ENCODE measurements at places on chromosomes 12 and 14.
A peak's percentile ranks its signal among the peaks of the same experiment; 100 is the strongest.

GRCh38 chr12:92574051-92574783, 128.6 kb upstream of the PLEKHG7 start:
- DNase-seq = no peak

DNA sequence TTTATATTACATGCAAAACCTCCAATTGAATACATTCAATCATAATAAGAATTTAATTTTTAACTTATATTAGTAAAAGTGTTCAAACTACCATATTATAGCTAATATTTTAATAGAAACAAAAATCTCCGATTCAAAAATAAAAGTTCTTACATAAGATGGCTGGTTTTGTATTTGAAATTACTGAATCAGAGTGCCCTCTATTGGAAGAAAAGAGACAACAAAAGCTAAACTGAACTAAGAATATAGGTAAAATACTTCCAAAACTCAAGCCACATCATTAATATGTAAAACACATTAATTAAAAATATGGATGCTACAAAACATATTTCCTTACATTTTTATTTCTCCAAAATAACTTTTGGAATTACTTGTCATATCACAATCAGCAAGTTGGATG, 120.3 kb downstream of the GARIN6 start:
- DNase-seq = peak; percentile 3

DNA sequence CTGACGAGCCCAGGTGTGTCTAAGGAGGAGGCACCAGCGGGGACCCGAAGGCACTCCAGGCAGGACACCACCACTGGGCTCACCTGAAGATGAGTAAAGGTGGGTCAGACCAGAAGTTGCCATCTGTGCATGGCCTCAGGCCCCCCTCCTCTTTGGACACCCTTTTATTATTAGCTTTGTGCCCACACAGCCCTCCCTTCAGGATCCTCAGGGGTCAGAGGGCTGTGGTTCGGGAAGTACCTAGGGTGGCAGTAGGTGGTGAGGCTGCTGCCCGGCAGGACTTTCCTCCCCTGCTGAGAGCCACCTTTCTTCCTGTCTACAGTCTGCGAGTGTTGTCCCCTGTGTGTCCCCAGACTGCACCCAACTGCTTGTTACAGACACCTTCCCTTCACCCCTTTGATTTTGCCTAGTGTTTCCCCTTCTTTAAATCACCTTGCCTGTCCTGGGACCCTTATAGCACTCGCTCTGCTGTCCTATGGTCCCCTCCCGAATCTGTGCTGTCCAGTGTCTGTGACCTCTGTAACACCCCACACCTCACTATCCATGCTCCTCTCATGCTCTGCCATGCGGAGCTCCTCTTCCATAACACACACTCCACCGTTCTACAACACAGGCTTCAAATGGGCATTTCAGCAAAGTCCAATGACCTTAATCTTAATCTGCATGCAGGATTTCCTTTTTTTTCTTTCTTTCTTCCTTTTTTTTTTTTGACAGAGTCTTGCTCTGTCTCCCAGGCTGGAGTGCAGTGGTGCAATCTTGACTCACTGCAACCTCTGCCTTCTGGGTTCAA, 25.7 kb downstream of the SOAT2 start:
- no peak for DNase-seq

GRCh38 chr14:104477666-104478380, 101.7 kb upstream of the C14orf180 start:
- DNase-seq = no peak

GRCh38 chr14:86518298-86518697, 988.4 kb downstream of the FLRT2 start:
- DNase-seq = no peak

GRCh38 chr14:101235335-101236103, 325.8 kb upstream of the DIO3 start:
- peak; percentile 79 for DNase-seq

- DNase-seq = no peak
Measured at GRCh38 chr12:117134059-117134458, 34.8 kb upstream of the TESC start.

DNA sequence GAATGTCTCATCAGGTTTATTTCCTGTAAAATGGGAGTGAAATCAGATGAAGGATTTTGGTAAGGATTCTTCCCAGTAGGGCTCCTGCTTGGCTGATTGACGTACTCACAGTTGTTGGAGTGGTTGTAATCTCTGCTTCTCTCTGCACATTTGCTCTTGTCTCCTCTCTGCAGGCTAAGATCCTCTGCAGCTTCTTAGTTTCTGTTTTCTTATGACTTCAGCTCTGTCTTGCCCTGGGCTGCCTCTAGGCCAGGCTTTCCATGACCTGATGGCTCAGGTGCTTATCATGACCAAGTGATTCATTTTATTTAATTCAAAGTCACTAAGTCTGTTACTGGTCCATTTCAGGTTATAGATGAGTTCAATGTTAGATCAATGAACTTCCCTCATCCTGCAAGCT, 394.5 kb upstream of the DDHD1 start:
- no peak for DNase-seq

- no peak for DNase-seq
Measured at GRCh38 chr12:5460817-5461216, 28.9 kb downstream of the NTF3 start.

- DNase-seq = no peak
Measured at GRCh38 chr12:6507102-6507998, 13.4 kb downstream of the NCAPD2 start.

DNA sequence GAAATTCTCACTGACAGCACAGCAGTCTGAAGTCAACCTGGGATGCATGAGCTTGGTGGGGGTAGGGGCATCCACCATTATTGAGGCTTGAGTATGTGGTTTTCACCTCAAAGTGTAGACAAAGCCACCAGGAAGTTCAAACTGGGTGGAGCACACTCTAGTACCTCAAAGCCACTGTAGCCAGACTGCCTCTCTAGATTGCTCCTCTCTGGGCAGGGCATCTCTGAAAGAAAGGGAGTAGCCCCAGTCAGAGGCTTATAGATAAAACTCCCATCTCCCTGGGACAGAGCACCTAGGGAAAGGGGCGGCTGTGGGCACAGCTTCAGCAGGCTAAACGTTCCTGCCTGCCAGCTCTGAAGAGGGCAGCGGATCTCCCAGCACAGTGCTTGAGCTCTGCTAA, 143.0 kb downstream of the KITLG start:
- DNase-seq = no peak

DNA sequence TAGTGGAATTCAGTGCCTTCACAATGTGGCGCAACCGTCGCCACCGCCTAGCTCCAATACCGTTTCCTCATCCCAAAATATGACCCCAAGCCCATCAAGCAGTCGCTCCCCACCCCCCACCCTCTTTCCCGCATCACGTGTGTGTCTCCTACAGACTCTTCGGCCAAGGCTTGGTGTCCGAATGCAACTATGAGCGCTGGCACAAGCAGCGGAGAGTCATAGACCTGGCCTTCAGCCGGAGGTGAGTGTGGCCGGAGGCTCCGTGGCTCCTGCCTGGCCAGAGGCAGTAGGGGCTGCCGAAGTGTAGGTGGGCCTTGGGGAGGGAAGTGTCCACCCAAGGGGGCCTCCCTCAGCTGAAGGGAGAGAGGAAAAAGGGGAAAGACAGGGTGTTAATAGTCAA, 15.8 kb downstream of the CYP46A1 start:
- no peak for DNase-seq

DNA sequence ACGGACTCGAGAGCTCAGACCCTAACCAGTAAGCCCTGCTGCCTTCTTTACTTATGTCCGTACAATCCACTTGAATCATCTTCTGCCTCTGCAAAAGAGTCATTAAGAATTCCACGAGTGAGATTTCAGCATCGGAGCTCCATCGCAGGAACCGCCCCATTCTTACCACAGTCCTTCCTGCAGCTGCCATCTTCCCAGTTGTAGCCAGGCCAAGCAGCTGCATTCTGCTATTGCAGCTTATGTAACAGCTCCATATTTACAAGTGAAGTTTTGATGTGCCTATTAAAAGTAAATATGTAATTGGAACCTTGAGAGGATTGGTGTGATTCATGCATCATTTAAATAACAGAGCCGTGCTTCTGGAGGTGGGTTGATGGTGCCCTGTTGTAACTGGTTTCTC, 157.4 kb downstream of the KICS2 start:
- DNase-seq = no peak

GRCh38 chr12:98471085-98471484, 44.3 kb upstream of the TMPO start:
- DNase-seq = no peak

- DNase-seq = no peak
Measured at GRCh38 chr14:20334017-20334416, 938 bp upstream of the CCNB1IP1 start.

DNA sequence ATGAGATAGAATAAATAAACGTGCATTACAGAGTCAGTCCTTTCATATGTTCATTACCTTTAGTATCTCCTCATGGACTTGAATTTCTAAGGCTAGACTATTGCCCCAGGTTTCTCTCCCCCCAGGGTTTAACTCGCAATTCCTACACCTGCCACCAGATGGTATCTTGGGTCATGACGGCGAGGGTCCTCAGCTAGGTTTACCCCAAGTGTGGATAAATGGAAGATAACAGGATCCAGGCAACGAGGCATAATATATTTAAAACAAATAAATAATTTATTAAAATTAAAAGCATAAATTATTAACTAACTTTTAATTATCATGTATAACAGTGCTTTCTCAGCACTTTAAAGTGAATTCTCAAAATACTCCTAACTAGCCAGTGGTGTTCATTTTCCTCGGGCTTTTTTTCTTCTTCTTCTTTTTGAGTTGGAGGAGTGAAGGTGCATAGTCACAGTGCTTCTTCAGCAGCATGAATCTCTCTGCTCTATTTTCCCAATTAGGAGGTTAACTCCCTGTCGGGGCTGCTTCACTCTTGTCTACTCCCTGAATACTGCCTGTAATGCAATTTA, 243.5 kb upstream of the CAND1 start:
- DNase-seq = peak; percentile 54

GRCh38 chr14:26180221-26180620, 417.6 kb downstream of the NOVA1 start:
- no peak for DNase-seq

- DNase-seq = no peak
Measured at GRCh38 chr12:38402811-38403210, 86.2 kb downstream of the ALG10B start.

DNA sequence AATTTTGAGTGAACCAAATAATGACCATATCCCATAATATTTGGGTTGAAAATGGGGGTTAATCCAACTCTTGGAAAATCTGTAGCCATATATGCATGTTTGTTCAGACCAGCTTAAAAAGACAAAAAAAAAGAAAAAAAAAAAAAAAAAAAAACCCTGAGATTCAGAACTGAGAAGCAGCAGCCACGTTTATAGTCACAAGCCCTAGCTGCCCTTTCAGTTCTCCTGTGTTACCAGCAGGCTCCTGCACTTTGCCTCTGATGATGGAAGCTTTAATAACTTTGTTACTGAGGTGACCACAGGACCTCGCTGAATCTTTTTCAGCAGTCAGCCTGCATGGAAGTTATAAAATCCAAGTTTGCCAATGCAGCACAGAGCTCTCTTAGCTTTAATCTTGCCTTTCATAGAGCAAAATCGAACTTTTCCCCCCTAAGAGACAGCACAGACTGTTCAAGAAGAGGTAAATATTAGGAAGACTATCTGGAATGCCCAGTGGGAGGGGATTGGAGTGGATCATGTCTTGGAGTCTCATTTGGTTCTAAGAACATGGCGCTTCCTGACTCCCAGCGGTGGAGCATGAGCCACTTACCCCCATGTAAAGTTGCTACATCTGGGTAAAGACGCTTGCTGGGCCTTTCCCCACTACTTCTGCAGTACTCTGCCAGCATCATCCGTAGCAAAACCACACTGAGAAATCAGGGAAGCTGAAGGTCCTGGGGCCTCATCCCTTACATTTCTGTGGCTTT, 20.6 kb downstream of the GNG2 start:
- DNase-seq = no peak

DNA sequence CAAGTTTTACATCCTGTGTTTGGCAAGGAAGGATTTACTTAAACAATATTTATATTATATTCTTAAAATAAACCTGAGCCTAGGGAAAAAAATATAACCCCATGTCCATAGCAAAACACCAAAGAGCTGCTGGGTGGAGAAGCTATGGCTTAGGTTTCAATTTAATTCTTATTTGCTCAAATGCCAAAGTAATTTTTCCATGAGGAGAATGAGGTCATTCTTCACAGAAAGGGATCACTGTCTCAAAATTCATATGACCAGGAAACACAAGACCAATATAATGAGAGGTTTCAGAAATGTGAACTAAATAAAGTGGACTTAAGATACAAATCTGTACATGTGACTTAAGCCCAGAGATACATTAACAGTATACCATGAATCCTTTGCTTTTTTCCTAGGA, 195.0 kb downstream of the PHLDA1 start:
- DNase-seq = no peak

- DNase-seq = no peak
Measured at GRCh38 chr12:108910336-108910735, 30.4 kb downstream of the DAO start.

GRCh38 chr12:50016501-50017475, 8.5 kb downstream of the RACGAP1 start:
- no peak for DNase-seq

DNA sequence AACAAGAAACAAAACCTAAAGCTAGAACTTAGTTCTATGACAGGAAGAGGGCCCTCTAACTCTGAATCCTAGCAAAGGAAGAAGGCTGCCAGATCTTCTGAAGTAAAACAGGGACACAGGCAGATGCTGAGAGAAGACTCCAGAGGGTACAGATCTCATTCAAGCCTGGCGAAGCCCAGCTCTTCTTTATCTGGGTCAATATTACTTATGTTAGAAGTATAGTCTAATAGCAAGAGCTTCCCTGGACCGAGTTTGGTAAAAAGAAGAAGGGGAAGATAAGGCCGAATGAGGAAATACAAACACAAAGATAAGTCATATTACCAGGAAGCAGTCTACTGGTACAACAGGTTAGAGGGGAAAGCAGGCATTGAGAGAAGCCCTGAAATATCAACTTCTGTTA, 79.9 kb upstream of the CCDC91 start:
- DNase-seq = no peak

DNA sequence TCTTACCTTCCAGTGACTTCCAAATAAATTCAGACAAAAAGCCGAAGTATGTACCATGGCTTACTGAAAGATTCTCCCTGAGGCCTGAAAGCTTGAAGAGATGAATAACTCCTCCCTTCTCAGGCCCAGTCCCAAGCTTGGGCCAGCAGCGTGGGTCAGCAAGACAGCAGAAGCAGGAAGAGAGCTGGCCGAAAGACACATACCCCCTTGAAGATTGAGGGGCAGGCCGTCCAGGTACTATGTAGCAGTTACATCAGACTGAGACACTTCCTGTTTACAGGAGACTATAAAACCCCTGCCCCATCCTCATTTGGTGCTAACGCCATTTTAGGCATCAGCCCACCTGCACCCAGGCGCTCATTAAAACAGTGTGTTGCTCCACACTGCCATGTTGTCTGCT, 15.0 kb downstream of the NDUFA12 start:
- DNase-seq = no peak

DNA sequence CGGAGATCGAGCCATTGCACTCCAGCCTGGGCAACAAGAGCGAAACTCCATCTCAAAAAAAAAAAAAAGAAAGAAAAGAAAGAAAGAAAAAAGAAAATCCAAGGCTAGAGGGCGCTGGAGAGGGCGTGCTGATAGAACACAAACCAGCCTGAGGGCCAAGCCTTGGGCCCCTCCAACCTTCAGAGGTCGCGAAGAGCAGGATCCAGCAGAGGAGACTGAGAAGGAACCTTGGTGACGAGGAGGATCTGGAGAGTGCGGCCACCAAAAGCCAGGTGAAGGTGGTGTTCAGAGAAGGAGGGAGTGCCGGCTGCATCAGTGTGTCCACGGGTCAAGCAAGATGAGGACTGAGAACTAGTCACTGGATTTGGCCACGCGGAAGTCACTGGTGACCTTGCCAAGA, 4.1 kb upstream of the DYNC1H1 start:
- no peak for DNase-seq

Measured in HTR-8/SVneo (cell line).